Chondrocyte (in vitro differentiated cells): ENCODE measurements at places on chromosomes 4 and X. TPM values are rescaled to one million over a fixed set of nuclear protein-coding genes. Genes with fewer than 3 reads are reported as not detected.

- DNase-seq = no peak
Observed at GRCh38 chr4:122855353-122855890, 28.8 kb downstream of the FGF2 start.

- DNase-seq = peak; percentile 92
Observed at GRCh38 chrX:338836-339400, 20.3 kb upstream of the GTPBP6 start.

- peak; percentile 93 for DNase-seq
Observed at GRCh38 chrX:153771415-153772315, 7.6 kb downstream of the PLXNB3 start.

- no peak for DNase-seq
Observed at GRCh38 chr4:155179216-155179615, 29.2 kb upstream of the NPY2R start.

DNA sequence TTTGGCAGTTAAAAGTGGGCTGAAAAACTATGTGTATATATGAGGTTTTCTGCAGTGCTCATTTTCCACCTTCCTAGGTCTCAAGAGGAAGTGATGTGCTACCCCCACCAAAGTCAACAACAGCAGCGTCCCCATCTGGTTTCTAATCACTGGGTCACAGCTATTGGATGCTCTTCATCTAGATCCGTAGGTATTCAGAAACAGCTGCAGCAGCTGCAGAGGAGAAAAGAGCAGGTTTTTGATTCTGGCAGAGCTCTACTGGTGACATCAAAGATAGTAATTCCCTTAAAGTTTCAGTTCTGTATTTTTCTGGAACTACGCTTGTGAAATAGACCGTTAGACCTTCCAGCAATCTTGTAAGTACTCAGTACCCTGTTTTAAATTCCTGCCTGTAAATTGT lies 5.8 kb upstream of the GUCY2F start:
- no peak for DNase-seq

DNA sequence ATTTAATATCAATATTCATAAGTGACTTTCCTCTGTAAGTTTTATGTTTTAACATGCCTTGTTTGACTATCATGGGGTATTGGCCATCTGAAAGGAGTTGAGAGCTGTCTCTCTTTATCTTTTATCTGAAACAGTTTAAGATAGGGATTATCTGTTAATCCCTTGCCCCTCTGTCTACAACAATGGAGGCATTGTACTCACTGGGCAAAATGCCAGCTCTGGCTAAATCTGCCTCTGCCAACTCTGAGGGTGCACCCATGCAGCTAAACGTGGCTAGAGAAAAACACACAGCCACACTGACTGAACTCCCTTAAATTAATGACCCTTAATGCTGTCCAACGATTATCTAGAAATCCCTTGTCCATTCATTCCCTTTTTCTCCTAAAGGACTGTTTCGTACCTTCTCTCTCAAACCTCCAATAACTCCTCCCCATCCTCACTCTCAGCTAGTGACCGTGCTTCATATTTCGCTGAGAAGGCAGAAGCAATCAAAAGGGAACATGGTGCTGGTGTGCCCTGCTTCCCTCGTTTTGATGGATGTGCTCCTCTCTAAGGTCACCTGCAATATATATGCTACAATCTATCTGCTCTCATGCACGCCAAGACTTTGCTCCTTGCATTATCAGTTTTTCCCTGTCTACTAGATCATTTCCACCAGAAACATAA lies 10.3 kb downstream of the PHKA2 start:
- DNase-seq = no peak

DNA sequence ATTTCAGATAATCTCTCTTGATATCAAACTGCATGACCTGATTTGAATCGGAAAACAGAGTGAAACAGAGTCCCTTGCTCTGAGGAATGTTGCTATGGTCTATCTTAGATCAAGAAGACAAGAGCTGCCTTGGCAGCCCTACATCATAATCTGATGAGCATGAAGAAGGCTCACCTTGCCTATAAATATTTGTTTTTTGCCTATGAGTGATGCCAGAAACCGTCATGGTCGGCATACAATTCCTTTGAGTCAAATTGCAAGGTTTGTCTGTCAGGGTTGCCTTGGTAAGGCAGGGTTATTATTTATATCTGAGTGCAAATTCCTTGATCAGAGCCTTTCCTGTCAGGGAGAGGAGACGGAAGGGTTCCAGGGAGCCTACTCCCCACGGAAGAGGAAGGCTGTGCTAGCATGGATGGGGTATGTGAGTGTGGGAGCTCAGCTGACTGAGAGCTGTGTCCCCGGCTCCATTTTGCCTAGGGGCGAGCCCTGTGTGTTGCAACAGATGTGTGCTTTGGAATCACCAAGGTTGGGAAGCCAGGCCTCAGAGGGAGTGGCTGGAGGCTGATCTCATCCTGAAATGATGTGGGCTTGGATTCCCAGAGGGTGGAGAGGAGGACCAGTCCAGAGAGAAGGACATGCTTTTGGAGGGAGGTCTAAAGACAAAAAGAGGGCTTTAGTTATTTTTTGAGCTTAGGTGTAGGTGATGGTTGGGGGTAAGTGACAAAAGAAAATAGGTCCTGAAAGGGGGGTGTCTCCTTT lies 43.6 kb downstream of the RTL9 start:
- DNase-seq = no peak

- no peak for DNase-seq
Observed at GRCh38 chrX:24153796-24154189, 4.3 kb downstream of the ZFX start.

RAB40AL gene
- total RNA-seq = 0.70 to 1.6 TPM in 2 of 3 replicates, not detected in the other

SGMS2 gene
- 49.7 to 71.5 TPM (median 65.5 TPM) in 3 replicates for total RNA-seq
